Stimulated activated CD4-positive, alpha-beta T cell treated with anti-CD3 and anti-CD28 coated beads, Interleukin-12 subunit alpha, Interleukin-12 subunit beta, amount 100 ng/mL, for 4 hours (primary cell): ENCODE measurements at places on chromosomes 7 and 10.
A peak's percentile ranks its signal among the peaks of the same experiment; 100 is the strongest.

GRCh38 chr7:55496906-55497305, 75.4 kb downstream of the VOPP1 start:
- no peak for DNase-seq

- no peak for DNase-seq
Measured at GRCh38 chr7:35839860-35840854, 39.3 kb downstream of the SEPTIN7 start.

DNA sequence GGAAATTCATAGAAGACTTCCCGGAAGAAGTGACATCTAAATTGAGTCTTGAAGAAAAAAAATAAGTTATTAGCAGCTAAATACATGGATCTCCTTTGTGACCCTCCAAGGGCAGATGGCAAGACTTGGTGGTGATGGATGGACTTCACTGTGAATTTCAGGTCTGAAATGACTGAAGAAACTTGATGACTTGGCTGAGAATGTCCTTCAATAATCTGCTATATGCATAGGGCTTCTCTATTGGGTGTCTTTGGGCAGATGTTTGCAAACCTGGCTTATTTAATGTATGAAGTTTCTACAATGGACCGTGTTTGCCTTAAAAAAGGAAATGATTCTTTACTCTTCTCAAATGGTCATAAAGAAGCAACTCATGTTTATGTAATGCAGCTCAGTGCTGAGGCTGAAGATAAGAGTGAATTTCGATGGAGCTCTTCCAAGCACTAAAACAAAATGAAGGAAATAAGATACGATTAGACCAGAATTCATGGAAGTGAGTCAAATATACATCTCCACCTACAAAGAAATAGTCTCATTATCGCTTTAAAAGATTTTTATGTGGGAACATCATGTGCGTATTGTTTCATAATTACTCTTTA, 116.6 kb upstream of the WDR11 start:
- no peak for DNase-seq

DNA sequence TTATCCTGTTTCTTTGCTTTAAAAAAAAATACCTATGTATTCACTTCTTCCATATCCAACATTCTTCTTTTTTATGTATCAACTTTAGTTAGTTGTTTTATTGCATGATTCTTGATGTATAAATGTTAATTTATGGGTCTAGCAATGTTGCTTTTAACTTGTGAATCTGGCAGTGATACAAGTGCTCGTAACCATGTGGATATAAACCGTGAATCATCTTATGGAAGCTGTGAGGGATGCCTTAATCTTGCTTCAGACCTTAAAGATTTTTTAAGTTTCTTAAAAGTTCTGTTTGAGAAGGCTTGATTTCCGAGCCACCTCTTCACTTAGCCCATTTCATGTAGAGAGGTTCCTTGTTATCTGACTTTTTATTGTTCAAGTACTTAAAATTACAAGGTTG, 25.9 kb downstream of the HELLS start:
- DNase-seq, result no peak

DNA sequence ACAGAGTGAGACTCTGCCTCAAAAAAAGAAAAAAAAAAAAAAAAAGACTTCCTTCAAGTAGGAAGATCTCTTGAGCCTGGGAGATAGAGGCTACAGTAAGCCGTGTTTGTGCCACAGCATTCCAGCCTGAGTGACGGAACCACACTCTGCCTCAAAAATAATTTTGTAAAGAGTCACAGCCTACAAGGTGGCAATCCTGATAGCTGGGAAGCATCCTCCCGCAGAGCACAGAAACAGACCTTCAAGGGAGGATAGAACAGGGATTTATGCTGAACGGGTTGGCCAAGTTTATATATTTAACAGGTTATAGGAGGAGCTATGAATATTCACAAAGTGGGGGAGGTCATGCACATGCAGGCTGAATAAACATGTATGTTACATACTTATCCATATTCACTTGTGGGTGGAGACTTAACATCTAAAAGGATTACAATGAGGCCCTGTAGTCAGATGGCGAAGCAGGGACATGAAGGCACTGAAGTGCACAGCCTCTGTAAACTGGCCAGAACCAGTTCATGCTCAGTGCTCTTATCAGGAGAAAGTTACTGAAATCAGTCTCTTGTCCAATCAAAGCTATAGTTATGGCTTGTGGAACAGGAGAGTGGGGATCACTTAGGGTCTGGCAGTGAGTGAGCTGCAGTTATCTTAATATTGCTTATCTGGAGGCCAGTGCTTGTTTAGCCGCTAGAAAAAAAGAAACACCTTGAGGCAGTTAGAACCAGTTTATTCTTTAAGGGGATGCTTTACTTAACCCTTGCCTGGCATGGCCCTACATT, 6.8 kb downstream of the LMBR1 start:
- no peak for DNase-seq

DNA sequence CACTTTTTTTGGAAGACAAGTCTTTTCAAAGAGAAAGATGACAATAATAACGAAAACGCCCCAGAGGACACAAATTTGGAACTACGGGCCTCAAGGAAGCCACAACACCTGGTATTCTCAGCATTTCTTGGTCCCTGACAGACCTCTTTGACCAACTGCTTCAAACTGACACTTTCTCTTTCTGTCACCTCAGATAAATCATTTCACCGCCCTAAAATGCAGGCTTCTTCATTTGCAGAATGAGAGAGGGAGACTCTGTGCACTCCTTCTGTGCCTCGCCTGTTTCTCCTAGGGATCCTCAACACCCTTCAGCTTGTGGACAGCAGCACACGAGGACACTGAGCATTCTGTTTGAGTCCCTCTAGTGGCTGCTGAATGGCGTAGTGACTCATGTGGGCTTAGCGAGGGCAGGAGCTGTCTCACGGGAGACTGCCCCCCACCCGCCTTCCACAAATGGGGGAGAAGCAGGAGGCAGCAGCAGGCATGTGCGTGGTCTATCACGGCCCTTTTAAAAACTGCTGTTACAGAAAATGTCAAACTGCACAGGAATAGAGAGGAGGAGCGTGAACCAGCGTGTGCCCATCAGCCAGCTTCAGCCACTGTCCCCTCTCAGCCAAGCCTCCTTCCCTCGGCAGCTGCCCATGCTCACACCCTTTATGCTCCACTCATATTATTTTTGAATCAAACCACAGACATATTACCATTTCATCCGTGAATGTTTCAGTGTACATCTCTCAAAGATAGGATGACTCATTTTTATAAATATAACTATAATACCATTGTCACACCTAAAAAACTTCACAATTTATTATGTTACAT, 41.4 kb downstream of the GSDME start:
- DNase-seq, result no peak

- DNase-seq, result no peak
Measured at GRCh38 chr7:70674571-70675010, 457.4 kb upstream of the GALNT17 start.

GRCh38 chr7:31192986-31193385, 140.9 kb downstream of the ADCYAP1R1 start:
- no peak for DNase-seq

DNA sequence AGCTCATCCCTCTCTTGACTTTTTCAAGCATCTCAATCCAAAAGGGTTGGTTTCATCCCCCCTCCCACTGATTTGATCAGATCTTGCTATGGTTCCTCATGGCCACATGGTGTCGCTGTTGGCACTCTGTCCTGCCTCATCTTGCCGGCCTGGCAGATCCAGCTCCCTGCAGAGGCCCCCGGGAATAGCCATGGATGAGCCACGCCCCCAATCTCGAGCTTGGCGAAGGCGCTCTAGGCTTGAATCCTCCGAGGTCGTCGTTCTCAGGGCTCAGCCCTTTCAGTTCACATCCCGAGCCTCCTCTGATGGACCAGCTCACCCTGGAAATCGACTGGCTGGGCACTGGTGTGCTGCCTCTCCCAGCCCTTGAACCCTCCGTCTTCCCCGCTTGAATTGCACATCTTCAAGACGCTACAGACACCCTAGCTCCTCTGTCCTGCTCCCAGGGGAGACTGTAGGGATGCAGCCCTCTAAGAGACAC, 628.7 kb downstream of the TYW1 start:
- peak; percentile 4 for DNase-seq

GRCh38 chr7:155453296-155454182, 4.4 kb upstream of the EN2 start:
- DNase-seq, result no peak

GRCh38 chr10:77801474-77802161, 124.9 kb downstream of the DLG5 start:
- no peak for DNase-seq

DNA sequence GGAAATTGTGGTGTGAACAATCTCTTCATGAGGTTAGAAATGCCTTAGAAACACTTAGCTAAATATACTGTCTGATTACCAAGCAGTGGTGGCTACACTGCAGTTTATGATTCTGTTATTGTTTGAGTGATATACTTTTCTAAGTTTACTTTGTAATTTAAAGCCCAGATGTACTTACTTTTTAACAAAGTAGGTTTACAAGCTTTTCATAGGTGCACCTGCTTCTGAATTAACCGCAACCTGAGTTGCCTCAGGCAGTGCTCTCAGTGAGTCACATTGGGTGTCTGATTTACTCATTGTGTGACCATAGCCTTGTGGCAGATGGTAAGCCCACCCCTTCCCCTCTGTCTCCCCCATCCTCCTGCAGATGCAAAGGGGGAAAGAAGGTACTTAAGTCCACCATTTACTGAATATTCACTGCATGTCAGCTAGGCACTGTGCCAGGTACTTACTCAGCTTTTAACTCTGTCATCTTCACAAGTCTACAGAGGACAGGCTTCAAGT, 9.0 kb downstream of the MTURN start:
- DNase-seq, result no peak
